ENCODE measurements at places on chromosomes 3 and 15.
A peak's percentile ranks its signal among the peaks of the same experiment; 100 is the strongest.

DNA sequence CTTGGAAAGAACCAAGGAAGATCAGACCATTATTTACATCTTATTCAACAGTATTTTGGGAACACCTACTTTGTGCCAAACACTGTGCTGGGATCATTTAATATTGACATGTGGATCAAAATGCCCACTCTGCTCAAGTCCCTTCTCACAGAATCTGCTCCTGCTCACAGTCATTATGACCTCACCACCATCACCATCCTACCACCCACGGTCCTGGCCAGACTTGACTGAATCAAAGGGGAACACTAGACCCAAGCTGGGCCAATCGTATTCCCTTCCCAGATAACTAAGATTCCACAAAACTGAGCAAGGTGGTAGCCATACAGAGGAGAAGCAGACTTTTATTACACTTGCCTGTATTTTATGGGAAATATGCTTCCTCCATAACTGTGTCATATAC, 3.4 kb upstream of the CEP152 start:
- no peak for DNase-seq

- peak; percentile 31 for DNase-seq
These were observed 173.3 kb downstream of the TMEM108 start for GRCh38 chr3:133211449-133211848.

DNA sequence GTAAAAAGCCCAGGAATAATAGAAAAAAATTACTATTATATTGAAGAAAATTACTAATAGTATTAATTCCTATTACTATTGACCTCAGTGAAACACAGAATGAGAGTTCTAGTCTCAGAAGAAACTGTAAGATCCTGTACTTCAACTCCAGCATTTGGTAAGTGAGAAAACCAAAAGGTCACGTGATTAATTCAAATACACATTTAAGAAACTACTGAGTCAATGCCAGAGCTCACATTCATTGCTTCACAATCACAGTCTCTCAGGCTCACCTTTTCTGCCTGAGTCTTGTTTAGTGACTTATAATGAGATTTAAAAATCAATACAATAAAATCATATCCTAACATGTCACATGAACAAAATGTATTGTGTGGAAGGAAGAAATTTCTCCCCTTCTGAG, 556.1 kb downstream of the FGF12 start:
- DNase-seq: peak; percentile 1

- no peak for DNase-seq
These were observed 2.5 kb downstream of the NKTR start for GRCh38 chr3:42602961-42603360.

DNA sequence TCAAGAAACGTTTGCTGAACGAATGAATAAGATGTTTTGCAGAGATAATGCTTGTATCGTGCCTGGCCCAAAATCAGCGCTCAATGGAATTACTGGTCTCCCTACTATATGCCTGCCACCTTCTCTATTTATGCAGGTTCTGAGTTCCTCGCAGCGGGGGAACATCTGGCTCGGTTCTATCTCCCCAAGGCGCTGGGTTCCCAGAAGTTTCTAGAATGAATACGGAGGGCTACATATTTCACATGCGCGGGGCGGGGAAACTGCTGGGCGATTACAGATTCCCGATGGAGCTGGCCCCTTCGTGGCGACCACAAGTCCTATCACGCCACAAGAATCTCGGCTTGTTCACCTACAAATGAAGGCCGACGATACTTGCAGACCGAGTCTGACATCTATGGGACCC, 411 bp upstream of the EIF2B5 start:
- DNase-seq: no peak

- DNase-seq: no peak
These were observed 25.5 kb downstream of the CHRD start for GRCh38 chr3:184405075-184406030.

GRCh38 chr3:41688595-41689380, 273.1 kb downstream of the ULK4 start:
- DNase-seq: no peak

GRCh38 chr15:67832031-67832551, 6.8 kb downstream of the SKOR1 start:
- DNase-seq: no peak

GRCh38 chr3:146404436-146404835, 64.9 kb downstream of the PLSCR2 start:
- DNase-seq: no peak

DNA sequence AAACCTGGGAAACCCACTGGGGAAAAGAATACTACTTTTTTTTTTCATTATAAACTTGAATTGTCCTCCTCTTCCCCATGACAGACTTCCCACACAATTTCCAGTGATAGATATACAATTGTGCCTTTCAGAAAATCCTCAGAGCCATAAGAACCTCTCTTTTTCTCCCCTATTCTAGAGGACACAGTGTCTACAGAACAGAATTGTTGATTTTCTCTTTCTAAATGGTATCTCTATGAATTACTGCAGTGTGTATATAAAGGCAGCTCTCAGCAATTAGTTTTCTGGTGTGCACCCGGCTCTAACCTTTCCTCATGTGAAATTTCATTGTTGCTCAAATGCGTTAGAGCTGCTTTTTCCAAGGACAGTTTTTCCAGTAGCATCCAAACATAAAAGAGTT, 430.1 kb downstream of the TUSC7 start:
- DNase-seq: no peak

GRCh38 chr15:76398317-76399104, 61.9 kb downstream of the ISL2 start:
- no peak for DNase-seq

DNA sequence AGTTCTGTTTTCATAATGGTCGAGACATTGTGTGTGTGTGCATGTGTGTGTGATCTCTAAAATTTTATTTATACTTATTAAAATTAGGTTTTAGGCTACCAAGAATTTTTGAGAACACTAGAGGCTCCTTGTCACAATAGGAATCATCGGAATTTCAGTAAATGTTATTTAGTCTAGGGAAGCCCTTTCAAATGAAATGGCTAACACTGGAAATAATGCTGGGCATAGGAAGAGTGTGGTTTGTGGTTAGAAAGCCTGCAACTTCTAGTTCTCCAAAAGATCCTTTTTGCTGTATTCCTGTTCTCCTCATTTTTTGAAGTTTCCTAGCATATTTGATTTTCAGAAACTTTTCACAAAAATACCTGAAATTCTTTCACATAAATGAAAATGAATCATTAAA, 92.5 kb upstream of the MBNL1 start:
- no peak for DNase-seq

- peak; percentile 1 for DNase-seq
These were observed 165.1 kb downstream of the PPM1L start for GRCh38 chr3:160921020-160921635.

- no peak for DNase-seq
These were observed 45.2 kb downstream of the CDAN1 start for GRCh38 chr15:42691770-42692169.
